AG04449 (cell line): ENCODE measurements at places on chromosomes 11 and 22.

DNA sequence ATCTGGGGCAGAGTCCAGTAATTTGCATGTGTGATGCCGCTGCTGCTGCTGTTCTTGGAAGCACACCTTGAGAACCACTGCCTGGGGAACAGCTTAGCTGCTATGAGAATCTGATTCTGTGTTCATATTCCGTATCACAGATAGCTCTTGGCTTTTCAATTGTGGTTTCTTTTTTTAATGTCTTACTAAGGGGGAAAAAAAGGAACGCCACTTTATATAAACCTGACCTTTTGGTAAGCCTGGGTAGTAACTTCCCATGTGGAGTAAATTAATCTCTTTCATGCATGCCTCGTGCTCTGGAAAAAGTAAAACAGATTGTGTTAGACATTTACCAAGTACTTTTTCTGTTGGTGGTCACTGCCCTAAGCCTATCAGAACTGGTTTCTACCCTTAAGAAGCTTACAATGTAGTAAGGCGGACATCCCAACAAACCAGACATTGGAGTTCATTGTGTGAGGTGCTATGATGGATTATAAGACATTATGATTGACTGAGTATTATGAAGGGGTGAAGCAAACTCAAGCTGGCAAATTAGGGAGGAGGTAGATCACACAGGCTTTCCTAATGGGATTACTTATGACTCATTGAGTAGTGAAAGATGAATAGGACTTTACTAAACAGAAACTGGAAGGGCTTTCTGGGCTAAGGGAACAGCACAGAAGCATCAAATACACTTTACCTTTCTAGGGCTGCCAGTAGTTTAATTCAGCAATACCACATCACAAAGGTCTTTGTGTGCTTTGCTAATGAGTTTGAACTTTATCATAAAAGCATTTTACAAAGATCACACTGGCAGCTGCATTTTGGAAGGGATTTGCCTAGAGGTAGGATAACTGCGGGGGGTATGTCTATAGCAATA lies 64.7 kb downstream of the MAML2 start:
- DNase-seq = no peak

GRCh38 chr22:24592058-24592850 lies 619 bp downstream of the LRRC75B start:
- DNase-seq = no peak

- no peak for DNase-seq
These were observed 80.4 kb downstream of the CD82 start for GRCh38 chr11:44645827-44646226.

DNA sequence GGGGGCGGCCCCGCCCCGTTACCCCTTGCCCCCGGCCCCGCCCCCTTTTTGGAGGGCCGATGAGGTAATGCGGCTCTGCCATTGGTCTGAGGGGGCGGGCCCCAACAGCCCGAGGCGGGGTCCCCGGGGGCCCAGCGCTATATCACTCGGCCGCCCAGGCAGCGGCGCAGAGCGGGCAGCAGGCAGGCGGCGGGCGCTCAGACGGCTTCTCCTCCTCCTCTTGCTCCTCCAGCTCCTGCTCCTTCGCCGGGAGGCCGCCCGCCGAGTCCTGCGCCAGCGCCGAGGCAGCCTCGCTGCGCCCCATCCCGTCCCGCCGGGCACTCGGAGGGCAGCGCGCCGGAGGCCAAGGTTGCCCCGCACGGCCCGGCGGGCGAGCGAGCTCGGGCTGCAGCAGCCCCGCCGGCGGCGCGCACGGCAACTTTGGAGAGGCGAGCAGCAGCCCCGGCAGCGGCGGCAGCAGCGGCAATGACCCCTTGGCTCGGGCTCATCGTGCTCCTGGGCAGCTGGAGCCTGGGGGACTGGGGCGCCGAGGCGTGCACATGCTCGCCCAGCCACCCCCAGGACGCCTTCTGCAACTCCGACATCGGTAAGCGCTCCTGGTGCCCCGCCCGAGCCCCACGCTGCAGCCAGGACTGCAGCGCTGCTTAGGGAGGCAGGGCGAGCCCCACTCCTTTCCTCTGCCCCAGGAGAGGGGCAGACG lies at the start of gene TIMP3:
Gene TIMP3 (plus strand): TSS at position 169 of the 700 bp plus-strand sequence. CDS start 297 bp downstream, at position 466.
- no peak for DNase-seq

- no peak for DNase-seq
These were observed 257.1 kb upstream of the CADM1 start for GRCh38 chr11:115761348-115761747.

- no peak for DNase-seq
These were observed 739 bp upstream of the MRGPRE start for GRCh38 chr11:3232956-3233355.

GRCh38 chr11:88501541-88501940 lies 164.0 kb upstream of the CTSC start:
- DNase-seq = no peak

DNA sequence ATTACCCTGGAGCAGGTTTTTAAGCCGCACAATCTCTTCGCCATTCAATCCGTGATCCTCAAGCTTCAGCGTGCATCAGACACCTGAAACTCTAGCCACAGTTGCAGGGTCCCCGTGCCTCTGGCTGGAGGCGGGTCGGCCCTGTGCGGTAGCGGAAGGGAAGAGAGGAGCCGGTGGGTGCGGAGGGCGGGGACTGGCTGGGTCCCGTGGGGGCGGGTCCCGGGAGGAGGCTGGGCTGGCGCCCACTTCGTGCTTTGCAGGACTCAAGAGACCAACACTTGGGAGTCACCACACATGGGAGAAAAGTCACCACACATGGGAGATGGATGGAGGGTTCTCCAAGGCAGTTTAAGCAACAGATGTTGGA lies 772 bp downstream of the C22orf15 start:
- no peak for DNase-seq

DNA sequence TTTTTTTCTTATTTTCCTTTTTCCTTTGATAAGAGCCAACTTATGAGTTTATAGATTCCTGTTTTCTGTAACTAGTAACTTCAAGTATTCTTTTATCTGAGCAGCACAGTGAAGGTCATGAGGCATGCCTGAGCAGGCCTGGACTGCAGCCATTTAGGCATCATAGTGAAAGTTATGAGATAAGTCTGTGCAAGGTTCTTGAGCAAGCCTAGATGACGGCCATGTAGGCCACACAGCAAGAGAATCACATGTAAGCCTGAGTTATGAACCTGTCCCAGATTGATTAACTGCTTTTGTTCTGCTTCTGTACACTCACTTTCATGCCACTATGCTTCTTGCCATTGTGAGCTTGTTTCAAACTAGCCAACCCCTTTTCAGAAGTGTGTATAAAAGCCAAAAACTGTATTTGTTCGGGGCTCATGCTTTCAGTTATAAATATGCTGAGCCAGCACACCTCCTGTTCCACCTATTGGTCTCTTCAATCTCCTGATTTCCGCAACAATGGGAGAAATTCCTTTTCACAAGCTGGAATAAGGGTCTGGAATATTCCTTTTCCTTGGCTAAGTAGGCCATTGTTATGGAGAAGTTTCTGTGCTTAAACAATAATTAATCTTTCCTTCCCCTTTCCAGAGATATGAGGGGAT lies 745.7 kb downstream of the FAM181B start:
- no peak for DNase-seq

DNA sequence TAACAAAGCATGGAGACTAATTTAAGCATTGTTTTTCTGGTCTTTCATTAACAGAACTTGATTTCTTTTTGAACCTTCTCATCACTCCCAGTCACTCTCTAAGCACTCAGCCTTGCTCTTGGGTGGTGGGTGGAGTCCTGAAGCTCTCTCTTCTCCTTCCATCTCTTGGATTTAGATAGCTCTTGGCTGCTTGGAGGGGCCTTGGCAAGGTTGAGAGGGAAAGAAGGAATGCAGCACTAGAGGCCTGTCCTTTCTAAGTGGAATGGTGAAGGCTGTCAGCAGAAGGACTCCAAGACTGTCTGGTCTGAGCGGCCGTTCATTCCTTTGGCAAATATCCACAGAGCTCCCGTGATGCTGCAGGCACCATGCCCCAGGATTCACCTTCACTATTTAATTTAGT lies 168.6 kb upstream of the E2F8 start:
- no peak for DNase-seq

- DNase-seq = no peak
These were observed 236.5 kb downstream of the DDX10 start for GRCh38 chr11:108901359-108901758.

DNA sequence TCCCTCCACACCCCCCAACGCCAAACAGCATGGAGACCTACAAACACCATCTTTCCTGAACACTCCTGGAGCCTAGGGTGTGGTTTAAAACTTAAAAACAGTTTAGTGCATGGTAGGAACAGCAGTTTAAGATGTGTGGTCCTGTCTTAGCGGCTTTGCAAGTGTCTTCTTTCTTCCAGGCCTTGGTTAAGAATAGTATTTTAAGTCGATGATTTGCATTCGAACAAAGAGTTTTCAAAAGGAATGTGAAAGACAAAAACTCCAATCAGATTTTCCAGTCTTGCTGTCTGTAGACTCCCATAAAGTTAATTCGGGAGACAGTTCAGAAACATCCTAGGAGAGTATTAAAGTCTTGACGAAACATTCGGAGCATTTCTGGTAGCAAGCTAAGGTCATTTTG lies 3.7 kb downstream of the FGF4 start:
- DNase-seq = no peak

DNA sequence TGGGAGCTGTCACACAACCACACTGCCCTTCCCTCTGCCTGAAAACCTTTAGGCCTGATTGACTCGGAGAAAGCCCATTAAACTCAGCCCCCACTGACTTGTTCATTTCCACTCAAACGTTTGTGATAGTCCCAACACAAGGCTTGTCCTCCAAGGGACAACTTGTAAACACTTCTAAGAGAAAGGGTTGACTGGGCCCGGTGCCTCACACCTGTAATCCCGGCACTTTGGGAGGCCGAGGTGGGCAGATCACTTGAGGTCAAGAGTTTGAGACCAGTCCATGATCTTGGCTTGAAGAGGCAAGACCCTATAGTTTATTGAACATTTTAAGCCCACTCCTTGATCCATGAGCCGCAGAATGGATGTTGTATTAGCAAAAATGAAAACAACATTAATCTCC lies 63.3 kb upstream of the PRODH start:
- DNase-seq = no peak

- no peak for DNase-seq
These were observed 3.2 kb upstream of the GNAZ start for GRCh38 chr22:23067023-23067650.

DNA sequence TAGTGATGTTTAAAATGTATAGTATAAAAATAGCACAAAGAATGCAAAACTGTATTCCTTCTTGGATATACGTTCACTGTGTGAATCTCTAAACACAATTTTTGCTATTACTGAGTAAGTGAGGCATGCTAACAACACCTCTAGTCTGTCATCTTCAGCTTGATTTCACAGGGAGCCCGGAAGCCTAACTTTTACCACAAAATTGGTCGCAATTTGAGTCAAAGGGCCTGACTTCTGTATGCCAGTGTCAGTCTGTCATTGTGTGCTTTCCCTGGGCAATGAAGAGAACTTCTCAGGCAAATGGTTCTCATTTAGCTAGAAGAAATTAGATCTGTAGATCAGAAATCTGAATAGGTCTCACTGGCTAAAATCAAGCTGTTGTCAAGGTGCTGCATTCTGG lies 1059.5 kb downstream of the FAM181B start:
- no peak for DNase-seq

DNA sequence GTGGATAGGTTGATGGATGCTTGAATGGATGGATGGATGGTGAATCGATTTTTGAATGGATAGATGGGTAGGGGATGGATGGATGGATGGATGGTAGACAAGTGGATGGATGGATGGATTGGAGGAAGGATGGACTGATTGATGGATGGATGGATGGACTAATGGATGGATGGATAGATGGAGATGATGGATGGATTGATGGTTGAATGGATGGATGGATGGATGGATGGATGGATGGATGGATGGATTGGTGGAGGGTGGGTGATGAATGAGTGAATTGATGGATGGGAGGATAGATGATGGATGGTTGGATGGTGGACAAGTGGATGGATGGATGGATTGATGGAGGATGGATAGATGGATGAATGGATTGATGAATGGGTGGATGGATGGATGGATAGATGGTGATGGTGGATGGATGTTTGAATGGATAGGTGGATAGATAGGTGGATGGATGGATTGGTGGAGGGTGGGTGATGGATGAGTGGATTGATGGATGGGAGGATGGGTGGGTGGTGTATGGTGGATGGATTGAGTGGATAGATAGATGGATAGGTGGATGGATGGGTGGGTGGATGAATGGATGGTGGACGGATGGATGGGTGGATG lies 1140.9 kb downstream of the BRD1 start:
- DNase-seq = no peak

- no peak for DNase-seq
These were observed 9.6 kb upstream of the MYH9 start for GRCh38 chr22:36397131-36398093.

GRCh38 chr11:79025622-79026021 lies 415.2 kb downstream of the TENM4 start:
- DNase-seq = no peak

DNA sequence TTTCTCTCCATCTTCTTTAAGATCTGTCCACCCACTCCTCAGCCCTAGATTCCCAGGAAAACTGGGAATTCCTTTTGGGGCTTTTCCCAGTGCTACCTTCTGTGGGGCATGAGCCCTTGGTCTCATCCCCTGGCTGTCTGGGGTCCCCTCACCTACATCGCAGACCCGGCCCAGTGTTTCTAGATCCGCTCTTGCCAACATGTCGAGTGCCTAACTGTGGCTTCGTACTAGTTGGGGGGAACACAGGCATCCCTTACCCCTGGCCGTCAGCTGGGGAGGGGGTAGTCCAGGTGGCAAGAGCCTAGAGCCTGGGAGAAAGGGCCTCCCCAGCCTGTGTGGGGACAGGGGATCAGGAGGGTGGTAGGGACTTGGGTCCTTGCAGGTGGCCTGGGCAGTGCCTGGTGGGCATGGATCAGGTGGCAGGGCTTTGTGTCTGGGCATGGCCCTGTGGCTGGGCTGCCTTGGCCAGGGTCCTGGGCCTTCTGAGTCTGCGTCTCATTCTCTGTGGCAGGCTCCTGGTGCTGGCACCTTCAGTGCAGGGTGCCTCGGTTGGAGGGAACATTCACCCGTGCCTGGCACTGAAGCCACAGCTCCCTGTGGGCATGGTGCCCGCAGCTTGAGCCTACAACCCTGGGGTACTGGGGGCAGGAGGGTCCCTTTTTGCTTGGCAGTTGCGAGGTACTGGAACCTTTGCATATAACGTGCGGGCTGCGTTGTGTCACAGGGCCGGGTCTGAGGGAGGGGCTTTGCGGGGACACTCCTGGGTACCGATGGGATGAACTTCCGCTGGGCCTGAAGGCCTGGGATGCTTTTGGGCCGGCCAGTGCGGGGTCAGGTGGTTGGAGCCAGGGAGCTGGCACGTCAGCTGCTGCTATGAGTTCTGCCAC lies 4.1 kb downstream of the KCNQ1 start:
- no peak for DNase-seq

GRCh38 chr11:114377612-114378267 lies 22.6 kb downstream of the C11orf71 start:
- DNase-seq = peak; percentile 87

- no peak for DNase-seq
These were observed 369.3 kb downstream of the DLG2 start for GRCh38 chr11:85257837-85258236.
